NCI-H1417 treated with DMSO at 0.1 percent for 48 hours (cell line): ENCODE measurements at places on chromosomes 16 and 17.

- no peak for DNase-seq
Observed at GRCh38 chr16:82452004-82452756, 174.6 kb upstream of the CDH13 start.

GRCh38 chr17:19978209-19978802, 678 bp upstream of the AKAP10 start:
- DNase-seq: no peak

GRCh38 chr17:12078791-12079190, 58.1 kb downstream of the MAP2K4 start:
- no peak for DNase-seq

DNA sequence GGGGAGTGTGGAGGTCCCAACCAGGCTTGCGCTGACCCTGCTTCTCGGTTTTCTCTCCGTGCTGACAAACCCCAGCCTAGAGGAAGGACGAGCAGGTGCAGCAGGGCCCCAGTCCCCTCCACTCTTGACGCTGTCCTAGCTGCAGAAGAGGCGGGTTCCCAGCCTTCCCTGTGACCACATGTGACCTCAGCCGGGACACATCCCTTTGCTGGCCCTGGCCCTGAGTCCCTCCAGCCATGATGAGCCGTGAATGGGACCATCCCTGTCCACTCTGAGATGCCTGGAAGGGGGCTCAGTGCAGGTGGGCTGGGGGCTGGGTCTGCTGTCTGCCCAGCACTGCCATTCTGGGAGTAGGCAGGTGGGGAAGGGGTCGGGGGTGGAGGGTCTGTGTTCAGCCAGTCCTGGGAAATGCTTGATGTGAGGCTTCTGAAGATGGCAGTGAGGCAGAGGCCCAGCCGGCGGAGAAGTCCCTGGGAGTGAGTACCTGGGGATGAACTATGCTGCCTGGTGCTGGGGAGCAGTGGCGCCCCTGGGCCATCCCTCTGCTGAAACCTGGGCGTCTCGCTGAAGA, 1.9 kb upstream of the TUBB3 start:
- DNase-seq: no peak

DNA sequence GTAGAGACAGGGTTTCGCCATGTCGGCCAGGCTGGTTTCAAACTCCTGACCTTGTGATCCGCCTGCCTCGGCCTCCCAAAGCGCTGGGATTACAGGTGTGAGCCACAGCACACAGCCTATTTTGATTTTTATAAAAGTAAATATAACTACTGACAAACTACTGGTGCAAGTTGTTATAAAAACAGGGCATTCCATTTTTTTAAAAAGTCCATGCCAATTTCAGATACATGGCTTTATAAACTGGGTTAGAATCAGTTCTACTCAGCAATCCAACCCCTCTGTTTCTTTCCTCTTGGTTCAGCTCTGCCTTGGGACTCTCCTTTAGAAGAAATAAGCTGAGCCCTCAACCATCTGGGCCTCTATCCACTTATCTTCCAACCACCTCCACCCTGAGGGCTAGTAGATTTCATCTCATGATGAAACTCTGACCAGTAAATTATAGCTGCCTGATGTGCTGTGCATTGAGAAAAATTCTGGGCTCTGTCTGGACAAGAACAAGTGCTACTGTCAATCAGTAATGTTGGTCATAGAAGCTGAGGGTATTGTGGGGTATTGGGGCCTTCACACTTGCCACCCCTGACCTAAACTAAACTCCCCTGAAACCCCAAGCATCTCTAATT, 10.2 kb downstream of the RANBP10 start:
- DNase-seq: no peak

DNA sequence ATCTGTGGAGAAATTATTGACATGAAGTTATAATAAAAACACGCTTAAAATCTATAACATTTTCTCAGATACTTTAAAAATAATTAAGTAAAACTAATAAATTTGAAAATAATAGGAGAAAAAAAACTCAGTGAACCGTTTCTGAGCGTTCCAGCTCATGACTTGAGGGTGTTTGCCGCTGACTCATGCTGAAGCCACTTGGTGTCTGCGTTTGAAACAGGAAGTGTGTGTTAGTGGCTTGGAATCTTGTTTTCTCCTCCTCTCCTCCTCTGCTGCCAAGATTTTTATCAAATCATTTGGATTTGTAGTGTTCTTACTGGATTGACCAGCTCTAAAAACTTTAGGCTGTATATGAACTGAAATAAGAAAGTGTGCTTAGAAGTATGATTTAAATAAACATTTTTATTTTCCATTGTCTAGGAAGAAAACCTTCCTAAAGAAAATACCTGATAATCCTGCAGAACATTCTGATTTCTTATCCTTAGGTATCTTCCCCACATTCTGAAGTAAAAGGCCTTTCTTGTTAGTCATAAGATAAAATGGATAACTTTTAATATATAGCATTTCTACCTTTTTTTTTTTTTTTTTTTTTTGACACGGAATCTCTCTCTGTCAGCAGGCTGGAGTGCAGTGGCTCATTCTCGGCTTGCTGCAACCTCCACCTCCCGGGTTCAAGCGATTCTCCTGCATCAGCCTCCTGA, 30.8 kb downstream of the USP10 start:
- no peak for DNase-seq

DNA sequence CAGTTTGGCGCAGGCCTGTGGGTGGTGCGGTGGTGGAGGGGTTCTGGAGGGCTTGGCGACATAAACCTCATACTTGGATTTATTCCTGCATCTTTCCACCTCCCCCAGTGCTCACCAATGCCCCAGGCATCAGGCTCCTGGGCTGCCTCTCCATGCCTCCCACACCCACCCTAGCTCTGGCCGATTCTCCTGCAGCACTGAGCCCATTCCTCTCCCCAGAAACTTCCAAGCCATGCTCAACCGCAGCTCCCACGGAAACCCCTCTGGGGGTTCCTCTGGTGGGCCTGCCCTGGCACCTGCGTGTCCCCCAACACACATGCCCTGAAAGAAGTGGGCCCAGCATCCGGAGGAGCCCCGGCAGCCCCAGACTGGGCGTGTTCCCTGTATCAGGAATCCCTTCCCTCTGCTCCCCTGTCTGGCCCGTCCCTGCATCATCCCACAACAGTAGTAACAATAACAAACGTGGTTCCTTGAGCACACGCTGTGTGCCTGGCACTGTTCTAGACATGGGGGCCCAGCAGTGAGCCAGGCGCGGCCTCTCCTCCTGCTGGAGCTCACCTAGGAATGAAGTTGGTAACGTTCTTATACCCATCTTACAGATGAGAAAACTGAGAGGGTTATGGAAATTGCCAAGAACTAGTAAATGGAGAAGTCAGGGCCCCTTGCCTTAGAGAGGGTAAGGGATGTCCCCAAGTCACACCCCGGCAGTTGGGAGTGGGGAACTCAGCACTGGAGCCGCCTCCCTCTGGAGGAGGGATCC, 2.3 kb downstream of the PRSS21 start:
- DNase-seq: no peak

DNA sequence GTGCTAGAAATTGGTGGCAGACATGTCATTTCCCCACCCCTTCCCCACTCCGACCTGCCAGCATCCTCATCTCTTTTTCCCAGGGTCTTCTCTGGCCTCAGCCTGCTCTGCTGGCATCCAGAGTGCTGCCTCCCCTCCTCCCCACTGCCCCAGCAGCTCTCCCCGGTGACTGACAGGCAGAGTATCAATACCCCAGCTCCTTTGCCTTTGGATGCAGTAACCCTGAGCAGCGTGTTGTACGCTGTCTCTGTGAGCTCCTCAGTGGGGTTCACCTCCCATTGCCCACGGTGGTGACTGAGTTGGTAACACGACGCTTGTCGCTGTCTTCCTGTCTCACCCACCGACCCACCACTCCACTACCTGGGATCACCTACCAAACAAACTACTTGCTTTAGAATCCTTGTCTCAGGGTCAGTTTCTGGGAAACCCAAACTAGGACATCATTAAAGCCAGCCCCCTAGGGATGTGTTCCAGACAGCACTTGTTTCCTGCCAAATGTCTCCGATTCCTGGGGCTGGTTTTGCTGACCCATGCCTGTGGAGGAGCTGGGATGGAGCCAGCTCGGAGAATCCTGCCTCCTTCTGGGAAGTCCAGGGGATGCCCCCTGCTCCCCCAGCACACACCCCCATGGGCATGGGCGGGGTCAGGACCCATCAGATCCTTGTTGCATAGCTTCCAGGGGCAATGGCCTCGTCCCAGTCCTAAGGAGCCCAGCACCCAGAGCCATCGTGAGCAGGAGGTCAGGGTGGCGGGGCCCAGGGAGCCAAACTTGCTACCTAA, 8.3 kb upstream of the SBK1 start:
- DNase-seq: no peak

GRCh38 chr17:65852911-65853310, 291.5 kb upstream of the AXIN2 start:
- no peak for DNase-seq

DNA sequence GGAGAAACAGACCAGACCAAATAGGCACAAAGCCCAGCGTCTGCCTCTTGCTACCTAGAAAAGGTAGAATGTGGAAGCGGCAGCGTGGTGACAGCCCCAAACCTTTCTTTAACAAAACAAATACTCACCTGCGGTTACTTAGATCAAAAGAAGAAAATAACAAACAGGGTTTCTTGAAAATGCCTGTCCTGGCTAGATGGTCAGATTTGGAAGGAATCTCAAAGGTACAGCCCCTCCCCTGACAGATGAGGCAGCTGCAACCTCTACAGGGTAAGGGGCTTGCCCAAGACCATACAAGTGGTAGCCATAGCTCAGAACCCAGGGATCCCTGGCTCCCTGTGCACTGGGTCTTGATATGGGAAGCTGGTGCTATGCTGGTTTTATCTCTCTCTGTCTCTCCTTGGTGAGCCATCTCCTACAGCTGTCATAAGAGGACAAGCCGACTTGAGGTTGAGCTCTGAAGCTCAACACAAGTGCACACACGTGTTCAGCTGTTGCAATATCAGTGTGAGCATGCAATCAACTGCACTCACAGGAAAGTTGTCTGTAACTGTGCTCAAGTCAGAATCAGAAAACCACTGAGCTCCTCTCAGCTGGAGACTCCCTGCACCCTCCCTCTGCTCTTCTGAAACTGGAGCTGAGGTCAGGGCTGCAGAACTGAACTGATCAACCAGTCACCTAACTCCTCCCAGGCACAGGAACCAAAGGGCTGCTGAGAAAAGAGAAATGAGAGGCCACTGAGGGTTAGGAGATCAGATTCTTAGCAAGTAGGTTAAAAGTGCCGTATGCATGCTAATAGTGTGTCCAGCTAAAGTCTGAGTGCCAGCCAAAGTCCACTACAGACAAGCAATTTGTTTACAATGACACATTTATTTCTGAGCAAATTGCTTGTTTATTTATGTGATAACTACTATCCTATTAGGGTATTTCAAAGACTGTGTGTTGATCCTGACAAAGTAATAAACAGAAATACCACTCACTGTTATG, 6.1 kb upstream of the RNF157 start:
- no peak for DNase-seq
